ENCODE measurements at places on chromosomes 12 and 14. TPM values are rescaled to one million over a fixed set of nuclear protein-coding genes. Genes with fewer than 3 reads are reported as not detected.

DNA sequence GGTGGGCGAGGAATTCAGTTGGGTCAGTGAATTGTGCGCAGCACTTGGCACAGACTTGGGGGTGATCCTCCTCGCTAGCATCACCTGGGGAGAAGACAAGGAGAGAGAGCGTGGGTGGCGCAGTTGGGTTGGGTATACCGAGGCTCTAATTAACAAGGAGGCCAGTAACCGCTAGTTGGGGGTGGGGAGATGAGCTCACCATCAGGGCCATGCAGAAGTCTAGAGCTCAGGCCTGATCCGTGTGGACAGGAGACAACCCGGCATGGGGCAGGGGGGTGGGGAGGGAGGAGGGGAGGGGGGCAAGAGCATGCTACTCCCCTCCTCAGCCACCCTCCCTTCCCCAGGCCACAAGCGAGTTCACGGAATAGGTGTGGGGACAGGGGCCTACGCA is 580 bp downstream of the SALL2 start:
- peaks cover 23% of the 10 kb centered on the region for H3K27me3 ChIP-seq
- no peaks in the 10 kb centered on the region for H3K4me1 ChIP-seq
- DNase-seq: no peak
- peaks cover 11% of the 10 kb centered on the region for H3K36me3 ChIP-seq
- H3K27ac ChIP-seq: no peak overlapping the region

GRCh38 chr12:53941750-53942149 is 3.1 kb downstream of the HOXC13 start:
- DNase-seq: no peak
- H3K4me1 ChIP-seq: no peaks in the 10 kb centered on the region
- H3K4me3 ChIP-seq: no peak overlapping the region
- H3K27me3 ChIP-seq: peaks cover 97% of the 10 kb centered on the region
- H3K27ac ChIP-seq: no peak overlapping the region

The KRT82 gene
- total RNA-seq: not detected

GRCh38 chr12:39824505-39825212 is 205.1 kb upstream of the ABCD2 start:
- H3K4me1 ChIP-seq: no peaks in the 10 kb centered on the region
- H3K36me3 ChIP-seq: no peaks in the 10 kb centered on the region

The PTGR2 gene
- total RNA-seq: 12.0 TPM

DNA sequence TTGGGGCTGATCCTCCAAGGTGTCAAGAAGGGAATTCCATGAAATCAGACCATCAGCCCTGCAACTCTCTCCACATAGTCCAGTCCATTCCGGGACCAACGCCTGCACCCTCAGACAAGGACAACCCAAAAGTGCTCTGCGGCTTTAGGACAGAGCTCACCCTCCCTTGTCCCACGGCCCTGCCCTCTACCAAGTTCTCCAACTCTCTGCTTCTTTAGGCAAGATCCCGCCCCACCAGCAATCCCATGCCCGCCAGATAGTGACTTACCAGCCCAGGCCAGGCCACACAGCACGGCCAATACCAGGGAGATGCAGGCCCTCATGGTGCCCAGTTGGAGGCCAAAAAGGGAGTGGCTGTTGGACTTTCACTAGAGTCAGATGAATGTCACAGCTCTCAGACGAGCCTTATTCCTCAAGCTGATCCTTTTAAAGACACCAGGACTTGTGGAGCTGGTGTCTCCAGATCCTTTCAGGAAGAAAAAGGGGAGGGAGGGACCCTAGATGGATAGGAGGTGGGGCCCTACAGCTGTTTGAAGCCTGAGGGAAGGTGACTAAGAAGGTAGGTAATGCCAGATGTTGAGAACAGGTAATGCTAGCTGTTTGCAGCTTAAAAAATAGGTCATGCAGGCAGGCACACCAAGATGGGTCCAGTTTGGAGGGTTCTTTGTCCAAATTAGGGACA is at the start of gene ENDOU:
TSS of gene ENDOU (minus strand) at position 400 of the 682 bp plus-strand sequence. CDS start at position 323, 77 bp downstream.
- peaks cover 13% of the 10 kb centered on the region for H3K4me1 ChIP-seq
- no peak for DNase-seq
- peaks cover 13% of the 10 kb centered on the region for H3K27me3 ChIP-seq

The SLC39A9 gene
- total RNA-seq: 88.3 TPM

GRCh38 chr12:77878901-77879300 is 48.2 kb downstream of the NAV3 start:
- H3K4me1 ChIP-seq: no peaks in the 10 kb centered on the region
- no peaks in the 10 kb centered on the region for H3K36me3 ChIP-seq
- no peak overlapping the region for H3K27ac ChIP-seq
- H3K27me3 ChIP-seq: no peaks in the 10 kb centered on the region

The COPS7A gene
- total RNA-seq: 55.3 TPM

DNA sequence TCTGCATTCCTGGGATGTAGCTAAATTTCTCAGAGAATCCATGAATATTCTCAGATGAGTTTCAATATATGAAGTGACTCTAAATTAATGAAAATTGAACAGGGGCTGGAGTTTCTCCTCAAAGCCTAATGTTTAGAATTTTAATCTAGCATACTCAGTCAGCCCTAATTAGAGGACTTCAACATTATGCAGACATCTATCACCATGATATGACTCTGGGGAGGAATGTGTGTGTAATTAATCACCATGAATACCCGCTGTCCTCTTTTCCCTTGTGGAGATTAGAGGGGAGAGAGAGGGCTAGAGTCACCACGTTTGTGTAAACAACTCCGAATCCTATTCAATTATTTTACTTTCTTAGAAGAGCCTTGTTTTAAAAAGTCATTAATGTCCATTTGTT is 698.6 kb upstream of the MDGA2 start:
- no peak overlapping the region for H3K4me3 ChIP-seq
- no peak overlapping the region for H3K27ac ChIP-seq
- DNase-seq: no peak

DNA sequence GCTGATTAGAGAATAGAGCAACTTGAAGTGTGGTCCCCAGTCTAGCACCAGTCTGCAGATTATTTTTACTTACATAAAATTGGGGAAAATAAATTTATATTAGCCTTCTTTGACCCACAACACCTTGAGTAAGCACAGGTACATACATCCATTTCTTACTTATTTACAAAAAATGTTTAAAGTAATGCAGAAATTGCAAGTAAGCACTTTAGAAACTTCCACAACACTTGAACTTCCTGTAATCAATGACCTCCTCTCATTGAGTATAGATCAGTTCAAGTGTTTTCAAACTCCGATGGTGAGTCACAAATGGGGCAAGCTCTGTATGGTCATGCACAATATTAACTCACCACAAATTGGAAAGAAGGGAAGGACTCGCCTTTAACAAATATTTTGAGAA is 83.3 kb downstream of the KIF21A start:
- no peaks in the 10 kb centered on the region for H3K27me3 ChIP-seq
- no peak overlapping the region for H3K27ac ChIP-seq
- no peak overlapping the region for H3K4me3 ChIP-seq

GRCh38 chr12:110339184-110339952 is 58.3 kb downstream of the ATP2A2 start:
- H3K27me3 ChIP-seq: no peaks in the 10 kb centered on the region
- H3K4me3 ChIP-seq: peak overlapping the region; percentile 28
- peak; percentile 28 for DNase-seq
- H3K4me1 ChIP-seq: peaks cover 44% of the 10 kb centered on the region
- peak overlapping the region; percentile 89 for H3K27ac ChIP-seq
- H3K36me3 ChIP-seq: peaks cover 98% of the 10 kb centered on the region

The KRT71 gene
- not detected for total RNA-seq

DNA sequence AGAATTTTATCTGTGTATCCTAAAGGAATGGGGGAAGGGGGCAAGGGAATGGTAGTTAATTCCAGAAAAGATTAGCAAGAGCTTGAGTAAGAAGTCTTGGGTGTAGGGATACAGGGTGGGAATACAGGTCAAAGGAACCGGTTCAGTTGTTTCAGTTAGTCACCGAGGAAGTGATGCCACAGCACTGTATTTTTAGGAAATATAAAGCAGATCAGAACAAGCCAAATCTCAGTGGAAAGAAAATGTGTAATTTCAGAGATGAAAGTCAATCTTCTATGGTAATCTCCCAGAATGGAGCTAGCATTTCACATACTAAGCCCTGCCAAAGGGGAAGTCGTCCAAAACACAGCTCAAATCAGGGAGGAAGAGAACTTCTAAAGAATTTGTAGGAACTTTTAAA is 4.7 kb upstream of the TUBA1C start:
- no peak overlapping the region for H3K27ac ChIP-seq
- DNase-seq: no peak
- H3K27me3 ChIP-seq: no peaks in the 10 kb centered on the region
- H3K4me3 ChIP-seq: no peak overlapping the region
- peaks cover 16% of the 10 kb centered on the region for H3K36me3 ChIP-seq

DNA sequence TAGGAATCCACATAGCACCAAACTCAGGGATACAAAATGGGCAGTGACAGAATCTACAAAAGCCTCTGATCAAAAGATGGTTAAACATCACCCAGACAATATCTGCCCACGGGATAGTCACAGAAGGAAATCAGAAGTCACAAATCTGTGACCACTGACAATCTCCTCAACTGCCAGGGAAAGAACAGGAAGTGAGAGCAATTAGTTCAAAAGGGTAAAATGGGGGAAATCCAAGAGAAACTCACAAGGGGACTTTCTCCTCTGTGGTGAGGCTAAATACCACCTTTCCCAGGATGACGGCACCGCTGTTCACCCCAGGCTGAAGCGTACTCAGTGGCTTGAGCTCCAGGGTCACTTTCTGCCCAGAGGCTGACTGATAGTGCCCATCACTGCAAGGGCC is 10.7 kb downstream of the TTC5 start:
- DNase-seq: no peak
- H3K4me1 ChIP-seq: no peaks in the 10 kb centered on the region
- H3K4me3 ChIP-seq: no peak overlapping the region
- peaks cover under 1% of the 10 kb centered on the region for H3K36me3 ChIP-seq
- H3K27ac ChIP-seq: no peak overlapping the region

The PTGDR gene
- total RNA-seq: not detected

DNA sequence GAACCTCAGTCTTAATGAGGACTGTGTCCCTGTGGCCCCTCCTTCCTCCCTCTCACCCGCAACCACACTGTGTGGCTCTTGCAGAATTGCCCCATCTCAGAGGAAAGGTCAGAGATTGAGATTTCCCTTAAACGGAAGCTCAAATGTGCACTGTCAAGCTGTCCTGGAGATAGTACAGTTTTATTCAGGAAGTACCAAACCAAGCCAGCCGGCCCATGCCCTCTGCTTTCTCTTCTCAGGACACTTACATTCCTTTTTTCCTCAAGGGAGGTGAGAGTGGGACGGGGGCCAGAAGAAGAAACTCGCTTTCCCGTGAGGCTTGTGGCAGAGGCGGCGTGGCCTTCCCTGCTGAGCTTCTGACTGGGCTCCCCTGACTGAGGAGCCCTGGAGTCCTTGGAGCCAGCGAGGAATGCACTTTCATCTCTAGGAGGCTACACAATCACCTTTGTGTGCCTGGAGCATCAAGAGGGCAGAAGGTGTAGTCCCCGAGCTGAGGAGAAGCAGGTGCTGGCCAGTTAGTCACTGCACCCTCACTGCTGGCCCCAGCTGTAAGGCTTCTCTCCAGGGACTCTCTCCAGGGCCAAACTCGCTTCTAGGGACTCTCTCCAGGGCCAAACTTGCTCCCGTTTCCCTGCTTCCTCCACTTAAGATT is 24.1 kb upstream of the ATP2A2 start:
- H3K4me1 ChIP-seq: no peaks in the 10 kb centered on the region
- H3K27ac ChIP-seq: no peak overlapping the region

- peaks cover 5% of the 10 kb centered on the region for H3K36me3 ChIP-seq
- H3K27me3 ChIP-seq: peaks cover 100% of the 10 kb centered on the region
- DNase-seq: no peak
- no peaks in the 10 kb centered on the region for H3K4me1 ChIP-seq
- no peak overlapping the region for H3K27ac ChIP-seq
Measured at GRCh38 chr14:100775351-100775830, 48.7 kb downstream of the DLK1 start.

The TUNAR gene
- not detected for total RNA-seq

DNA sequence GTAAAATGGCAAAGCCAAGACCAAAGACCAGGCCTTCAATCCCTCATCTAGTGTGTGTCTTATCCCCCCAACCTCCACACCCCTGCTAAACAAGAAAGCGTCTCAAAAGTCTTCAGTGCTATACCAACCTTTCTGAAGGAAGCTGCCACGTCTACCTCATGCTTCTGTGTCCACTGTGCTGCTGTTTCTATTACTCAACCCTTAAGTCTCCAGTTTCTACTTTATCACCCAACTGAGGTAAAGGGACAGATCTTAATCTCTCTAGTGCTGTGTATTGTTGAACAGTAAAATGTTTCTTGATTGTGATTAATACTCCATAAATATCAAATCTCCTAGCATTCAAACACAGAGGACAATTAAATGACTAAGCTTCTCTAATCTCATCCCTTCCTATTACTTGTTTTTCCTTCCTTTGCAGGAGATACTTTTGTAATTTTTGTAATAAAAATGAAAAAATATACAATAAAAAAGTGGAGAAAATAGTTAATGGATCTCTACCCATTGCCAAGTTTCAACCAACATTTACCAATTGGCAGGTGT is 23.3 kb downstream of the BTBD7 start:
- H3K4me1 ChIP-seq: peaks cover 17% of the 10 kb centered on the region
- H3K36me3 ChIP-seq: no peaks in the 10 kb centered on the region
- DNase-seq: no peak
- no peaks in the 10 kb centered on the region for H3K27me3 ChIP-seq
- no peak overlapping the region for H3K27ac ChIP-seq

GRCh38 chr12:124527861-124528561 is 39.4 kb downstream of the NCOR2 start:
- no peaks in the 10 kb centered on the region for H3K27me3 ChIP-seq
- H3K4me1 ChIP-seq: peaks cover 27% of the 10 kb centered on the region
- H3K36me3 ChIP-seq: peaks cover 39% of the 10 kb centered on the region

GRCh38 chr12:20601668-20602280 is 93.4 kb upstream of the SLCO1C1 start:
- H3K27me3 ChIP-seq: no peaks in the 10 kb centered on the region
- H3K36me3 ChIP-seq: no peaks in the 10 kb centered on the region
- no peak overlapping the region for H3K27ac ChIP-seq

GRCh38 chr14:57875296-57875695 is 9.4 kb upstream of the SLC35F4 start:
- peaks cover 2% of the 10 kb centered on the region for H3K4me1 ChIP-seq
- no peak overlapping the region for H3K4me3 ChIP-seq
- H3K36me3 ChIP-seq: no peaks in the 10 kb centered on the region
- no peak for DNase-seq
- H3K27ac ChIP-seq: no peak overlapping the region

- H3K4me3 ChIP-seq: peak overlapping the region; percentile 76
- H3K36me3 ChIP-seq: peaks cover 27% of the 10 kb centered on the region
- peak; percentile 74 for DNase-seq
- H3K27ac ChIP-seq: peak overlapping the region; percentile 59
Measured at GRCh38 chr12:62933220-62933601, 1.7 kb downstream of the PPM1H start.

- H3K4me1 ChIP-seq: no peaks in the 10 kb centered on the region
- no peak overlapping the region for H3K27ac ChIP-seq
- peaks cover 21% of the 10 kb centered on the region for H3K36me3 ChIP-seq
- H3K27me3 ChIP-seq: no peaks in the 10 kb centered on the region
- H3K4me3 ChIP-seq: no peak overlapping the region
Measured at GRCh38 chr14:55641290-55641689, 61.3 kb downstream of the KTN1 start.

DNA sequence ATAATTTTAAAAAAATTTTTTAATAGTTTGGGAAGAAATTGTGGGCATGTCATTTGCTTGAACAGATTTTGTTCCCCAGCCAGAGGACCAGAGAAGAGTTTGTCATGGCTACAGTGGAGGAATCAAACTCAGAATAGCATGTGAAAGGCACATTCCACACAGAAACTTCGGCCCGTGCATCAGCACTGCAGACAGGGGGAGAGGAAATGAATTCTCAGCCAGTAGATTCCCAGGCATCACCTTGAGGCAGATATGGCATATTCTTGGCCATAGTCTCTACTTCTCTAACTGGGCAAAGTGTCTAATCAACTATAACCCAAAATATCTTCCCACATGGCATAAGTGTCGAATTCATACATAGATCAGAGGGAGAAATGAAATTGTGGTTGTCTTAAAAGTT is 153.3 kb downstream of the PRKCH start:
- no peaks in the 10 kb centered on the region for H3K27me3 ChIP-seq
- H3K27ac ChIP-seq: peak overlapping the region; percentile 61
- peaks cover 29% of the 10 kb centered on the region for H3K36me3 ChIP-seq
- no peak for DNase-seq
- peaks cover 85% of the 10 kb centered on the region for H3K4me1 ChIP-seq

All from Calu3 (cell line).